CD8-positive, alpha-beta T cell (primary cell): ENCODE measurements at places on chromosomes 12 and 14.

- no peak for DNase-seq
Observed at GRCh38 chr12:3084742-3085141, 7.6 kb downstream of the TSPAN9 start.

DNA sequence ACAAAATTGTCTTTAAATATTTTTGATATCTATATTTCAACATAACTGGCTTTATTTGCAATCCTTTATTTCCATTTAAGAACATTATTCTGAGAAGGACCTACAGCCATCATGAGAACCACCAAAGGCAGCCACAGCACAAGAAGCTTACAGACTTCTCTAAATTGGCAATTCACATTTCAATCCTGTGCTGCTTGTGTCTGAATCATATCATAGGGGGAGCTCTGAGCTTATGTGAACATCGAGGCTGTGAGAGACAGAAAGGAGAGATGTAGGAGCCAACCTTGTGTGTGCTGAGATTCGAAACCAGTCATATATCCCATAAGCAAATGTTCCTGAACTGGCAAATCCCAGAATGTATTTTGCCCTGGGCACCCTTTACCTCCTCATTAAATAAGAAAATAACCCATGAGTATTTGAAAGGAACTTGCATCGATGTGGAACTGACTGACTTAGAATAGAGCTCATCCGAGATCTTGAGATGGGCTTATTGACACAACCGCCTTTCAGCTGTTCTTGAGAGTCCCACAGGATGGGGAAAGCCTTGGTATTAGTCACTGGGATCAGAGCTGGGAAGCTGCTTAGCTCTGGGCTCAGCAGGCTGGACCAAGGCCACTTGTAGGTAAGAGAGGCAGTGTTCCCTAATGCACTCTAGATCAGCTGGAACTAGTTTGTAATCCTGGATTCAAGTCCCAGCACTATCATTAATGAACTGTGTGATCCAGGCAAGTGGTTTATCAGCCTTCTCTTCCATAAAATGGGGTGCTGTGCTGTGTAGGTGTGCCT is 329.8 kb downstream of the CACNA1C start:
- no peak for DNase-seq

GRCh38 chr12:130601327-130601726 is 114.8 kb downstream of the RIMBP2 start:
- DNase-seq, result no peak

DNA sequence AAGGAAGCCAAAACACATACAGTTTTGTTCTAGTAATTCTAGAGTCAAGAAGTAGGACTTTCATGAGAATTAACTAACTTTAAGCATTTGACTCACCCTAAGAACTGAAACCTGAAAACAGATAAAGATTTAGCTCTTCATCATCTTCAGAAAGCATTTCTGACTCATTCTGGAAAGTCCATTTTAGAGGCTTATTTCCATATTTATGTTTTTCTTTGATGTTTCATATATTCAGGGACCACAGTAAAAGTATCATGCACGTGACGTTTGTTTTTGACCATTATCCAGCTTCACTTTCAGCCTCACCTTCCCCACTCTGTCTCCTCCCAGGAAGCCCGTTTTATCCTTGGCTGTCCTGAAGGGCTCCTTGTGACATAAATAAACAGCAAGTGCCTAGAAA is 79.2 kb downstream of the MDGA2 start:
- no peak for DNase-seq

- peak; percentile 39 for DNase-seq
Observed at GRCh38 chr12:67069451-67070306, 199.5 kb upstream of the CAND1 start.
